ENCODE measurements at places on chromosomes 6 and 20.

DNA sequence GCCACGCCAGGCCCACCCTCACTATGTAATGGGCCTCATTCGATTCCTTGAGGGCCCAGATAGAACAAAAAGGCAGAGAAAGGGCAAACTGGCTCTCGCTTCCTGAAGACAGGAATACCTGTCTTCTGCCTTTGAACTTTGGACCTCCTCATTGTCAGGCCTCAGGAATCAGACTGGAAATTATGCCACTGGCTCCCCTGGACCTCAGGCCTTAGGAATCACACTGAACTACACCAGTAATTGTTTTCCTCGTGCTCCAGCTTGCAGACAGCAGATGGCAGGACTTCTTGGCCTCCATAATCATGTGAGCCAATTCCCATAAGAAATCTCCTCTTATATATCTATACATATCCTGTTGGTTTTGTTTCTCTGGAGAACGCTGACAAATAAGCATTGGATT, 258.6 kb upstream of the KCNG1 start:
- DNase-seq, result no peak

- no peak for DNase-seq
Measured at GRCh38 chr6:157859775-157860504, 36.9 kb downstream of the SNX9 start.

GRCh38 chr6:133359256-133359655, 118.1 kb downstream of the EYA4 start:
- no peak for DNase-seq

GRCh38 chr6:6697620-6698019, 109.1 kb downstream of the LY86 start:
- no peak for DNase-seq

- no peak for DNase-seq
Measured at GRCh38 chr20:63290677-63291472, 2.1 kb upstream of the COL20A1 start.

GRCh38 chr6:46628976-46629375, 23.6 kb downstream of the CYP39A1 start:
- no peak for DNase-seq

DNA sequence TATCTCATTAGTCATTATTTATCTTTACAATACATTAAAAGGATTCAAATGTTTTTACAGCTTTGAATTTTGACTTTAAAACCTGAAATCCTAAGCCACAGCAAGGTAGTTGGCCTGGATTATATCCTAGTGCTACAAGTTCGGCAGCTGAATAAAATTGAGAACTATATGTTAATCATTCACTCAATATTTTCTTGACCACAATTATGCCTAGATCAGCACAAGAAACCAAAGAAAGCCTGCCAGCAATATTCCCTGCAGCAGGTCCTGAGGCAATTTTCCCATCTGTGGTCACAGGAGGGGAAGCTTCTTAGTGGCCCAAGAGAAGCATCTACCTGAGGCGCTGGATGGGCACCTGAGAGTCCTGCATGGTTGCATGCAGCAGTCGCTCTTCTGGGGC, 183.5 kb downstream of the GMDS start:
- DNase-seq, result no peak

GRCh38 chr6:118712969-118713368, 61.6 kb upstream of the CEP85L start:
- DNase-seq, result no peak

DNA sequence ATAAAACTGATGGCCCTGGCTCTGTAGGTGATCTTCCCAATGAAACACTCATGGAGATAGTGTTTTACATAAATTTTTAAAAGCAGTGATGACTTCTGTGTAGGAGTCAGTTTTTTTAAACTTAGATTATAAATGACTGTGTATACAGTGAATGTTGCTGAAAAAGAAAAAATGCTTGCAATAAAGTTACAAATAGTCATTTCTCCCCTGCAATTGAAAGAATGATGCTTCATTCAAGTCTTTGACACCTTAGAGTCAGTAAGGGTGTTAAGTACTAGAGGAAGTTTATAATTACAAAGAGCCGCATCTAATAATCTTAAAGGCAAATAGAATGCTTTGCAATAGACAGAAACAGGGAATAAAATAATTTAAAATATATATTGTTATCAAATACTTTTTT, 27.6 kb downstream of the ZNF292 start:
- no peak for DNase-seq
